NCI-H345 (cell line): ENCODE measurements at places on chromosomes 3 and 15.

DNA sequence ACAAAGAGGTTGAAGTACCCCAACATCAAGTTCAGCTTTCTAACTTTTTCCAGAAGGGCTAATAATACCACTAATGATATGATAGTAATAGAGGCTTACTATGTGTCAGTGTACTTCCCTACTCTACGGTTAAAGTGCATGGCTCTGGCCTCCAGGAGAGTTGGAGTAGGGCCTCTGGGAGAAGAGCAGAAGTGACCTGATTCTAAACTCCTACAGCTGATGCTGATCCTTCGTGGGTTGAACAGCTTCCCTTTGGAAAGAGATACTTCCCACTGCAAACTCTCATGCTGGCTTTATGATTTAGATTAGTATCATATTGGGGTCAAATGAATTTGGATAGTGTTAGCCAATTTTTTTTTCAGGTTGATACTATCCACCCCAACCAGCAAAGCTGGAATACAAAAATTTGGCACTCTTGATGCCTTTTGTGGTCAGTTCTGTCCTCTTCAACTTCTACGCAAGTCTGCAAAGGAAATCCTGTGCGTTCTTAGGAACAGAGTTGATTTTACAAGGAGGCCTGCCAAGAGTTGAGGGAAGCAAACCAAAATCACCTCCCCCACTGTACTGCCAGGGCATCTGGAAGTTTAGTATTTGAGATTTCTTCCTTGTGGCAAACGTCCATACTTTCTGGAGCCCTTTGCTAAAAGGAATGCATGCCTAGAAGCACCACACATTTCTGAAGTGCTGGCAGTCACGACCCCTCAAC, 17.8 kb downstream of the TMEM212 start:
- DNase-seq = no peak

GRCh38 chr15:58604455-58604923, 145.0 kb downstream of the ADAM10 start:
- no peak for DNase-seq

GRCh38 chr15:50068016-50068415, 51.0 kb downstream of the ATP8B4 start:
- no peak for DNase-seq

DNA sequence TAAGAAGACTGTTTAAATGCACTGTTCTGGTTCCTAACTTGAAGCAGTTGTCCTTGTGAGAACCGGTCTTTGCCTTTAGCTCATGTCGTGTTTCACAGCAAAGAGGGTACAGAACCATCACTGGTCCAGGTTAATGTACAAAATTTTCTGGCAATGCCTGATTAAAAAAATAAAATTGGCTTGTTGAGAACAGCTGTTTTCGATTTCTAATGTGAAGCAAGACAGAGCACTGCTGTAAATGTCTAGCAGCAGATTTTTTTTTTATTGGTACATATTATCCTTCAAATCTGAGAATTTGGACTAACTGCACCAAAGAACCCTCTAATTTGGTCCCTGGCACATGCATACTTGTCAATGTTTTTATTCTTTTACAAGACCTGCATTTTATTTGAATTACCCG, 103.3 kb downstream of the STT3B start:
- no peak for DNase-seq

DNA sequence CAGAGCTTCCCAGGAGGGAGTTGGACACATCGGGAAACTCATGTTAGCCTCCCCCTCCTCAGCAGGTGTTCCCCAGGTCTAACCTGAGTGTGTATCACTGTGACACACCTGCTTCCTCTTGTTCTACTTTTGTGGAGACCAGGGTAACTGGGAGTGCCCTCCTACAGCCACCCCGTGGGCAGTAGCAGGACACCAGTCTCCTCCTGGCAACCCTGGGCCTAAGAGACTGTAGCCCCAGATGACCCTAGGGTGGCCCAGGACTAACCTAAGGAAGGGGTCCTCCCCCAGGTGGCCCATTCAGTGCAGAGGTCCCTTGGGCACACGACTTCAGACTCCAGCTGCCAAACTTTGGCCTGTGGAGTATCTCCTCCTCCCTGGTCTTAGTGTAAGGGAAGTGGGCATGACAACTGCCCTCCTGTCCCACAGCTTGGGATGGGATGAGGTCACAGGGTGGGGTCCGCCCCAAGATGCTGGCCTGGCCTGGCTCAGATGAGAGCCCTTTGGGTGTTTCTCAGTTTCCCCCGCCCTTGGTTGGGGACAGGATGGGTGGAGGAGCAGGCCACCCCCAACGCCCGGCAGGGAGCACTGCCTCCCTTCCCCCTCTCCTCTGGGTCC, 4.8 kb downstream of the CSK start:
- DNase-seq = no peak

DNA sequence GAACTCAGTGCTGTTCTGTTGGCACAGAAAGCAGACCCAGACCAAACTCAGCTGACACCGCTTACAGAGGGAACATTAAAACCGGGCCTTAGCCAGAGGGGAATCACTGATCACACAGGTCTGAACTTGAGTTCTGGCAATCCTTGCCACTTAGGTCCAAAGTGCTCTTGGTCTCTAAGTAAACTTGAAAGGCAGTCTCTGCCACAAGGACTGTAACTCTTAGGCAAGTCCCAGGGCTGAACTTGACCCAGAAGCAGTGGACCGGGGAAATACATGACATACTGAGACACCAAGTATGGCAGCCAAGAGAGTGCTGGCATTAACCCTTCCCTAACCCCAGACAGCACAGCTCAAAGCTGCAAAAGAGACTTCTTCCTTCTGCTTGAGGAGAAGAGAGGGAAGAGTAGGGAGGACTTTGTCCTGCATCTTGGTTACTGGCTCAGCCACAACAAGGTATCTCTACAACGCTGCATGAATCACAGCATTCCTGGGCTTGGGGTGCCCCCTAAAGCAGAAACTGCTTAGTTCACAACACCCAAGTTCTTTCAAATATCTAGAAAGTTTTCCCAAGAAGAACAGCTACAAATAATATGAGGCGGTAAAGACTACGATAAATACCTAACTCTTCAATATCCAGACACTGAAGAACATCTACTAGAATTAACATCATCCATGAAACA, 32.5 kb downstream of the NAALADL2 start:
- no peak for DNase-seq

DNA sequence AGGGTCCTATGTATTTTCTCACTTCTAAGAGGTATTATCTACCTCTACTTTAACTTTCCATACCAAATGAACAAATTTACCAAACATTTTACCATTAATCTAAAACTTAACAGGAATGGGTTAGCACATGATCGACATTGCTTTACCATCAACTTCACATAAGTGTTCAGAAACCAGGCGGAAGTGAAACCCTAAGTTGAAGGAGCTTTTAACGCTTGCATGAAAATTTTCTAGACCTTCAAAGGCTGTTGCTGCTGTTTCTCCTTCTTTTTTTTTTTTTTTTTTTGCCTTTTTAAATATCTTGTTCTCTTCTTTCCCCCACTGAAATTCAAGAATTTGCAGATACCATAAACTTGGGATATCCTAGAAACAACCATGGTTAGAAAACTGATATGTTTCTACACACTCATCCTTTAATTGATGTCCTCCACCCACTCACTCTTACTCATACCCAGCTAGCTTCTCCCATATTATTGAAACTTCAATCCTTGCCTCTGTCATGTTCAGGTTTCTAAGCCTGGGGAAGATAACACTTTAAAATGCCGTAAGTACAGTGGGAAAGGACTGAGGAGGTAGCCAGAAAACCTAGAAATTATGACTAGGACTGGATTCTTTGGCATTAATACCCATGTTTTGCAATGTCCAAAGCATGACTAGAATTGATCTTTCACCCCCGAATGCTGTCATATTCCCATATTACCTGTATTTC, 24.7 kb downstream of the MYO5A start:
- no peak for DNase-seq

GRCh38 chr3:161403251-161403650, 31.9 kb upstream of the SPTSSB start:
- DNase-seq = no peak

GRCh38 chr3:32095431-32095830, 11.0 kb upstream of the GPD1L start:
- no peak for DNase-seq

GRCh38 chr3:45656575-45657363, 32.4 kb upstream of the SACM1L start:
- peak; percentile 75 for DNase-seq

- no peak for DNase-seq
Measured at GRCh38 chr3:111103807-111104206, 32.2 kb downstream of the NECTIN3 start.
